ENCODE measurements at places on chromosomes 5 and 9.

- no peak for DNase-seq
Observed at GRCh38 chr5:77425998-77426659, 66.0 kb downstream of the WDR41 start.

DNA sequence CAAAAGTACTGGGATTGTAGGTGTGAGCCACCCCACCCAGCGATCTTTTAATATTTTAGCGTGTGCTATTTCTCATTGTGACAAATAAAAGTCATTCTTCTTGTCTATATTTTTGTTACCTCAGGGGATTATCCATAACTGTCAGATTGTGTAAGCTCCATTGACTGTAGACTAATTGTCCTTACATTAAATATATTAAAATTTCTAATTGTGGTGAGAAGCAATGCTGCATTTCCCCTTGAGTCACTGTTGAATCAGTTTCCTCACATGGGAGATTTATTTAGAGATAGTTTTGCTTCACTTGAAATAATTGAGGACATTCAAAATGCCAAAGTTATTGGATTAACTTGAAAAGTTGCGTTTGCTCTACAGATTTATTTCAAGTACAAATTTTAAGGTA, 782.4 kb upstream of the WWC1 start:
- no peak for DNase-seq

GRCh38 chr9:6048039-6048438, 32.6 kb upstream of the RANBP6 start:
- no peak for DNase-seq

- DNase-seq, result no peak
Observed at GRCh38 chr5:135329066-135329912, 69.7 kb downstream of the MACROH2A1 start.

GRCh38 chr9:6781476-6781875, 23.7 kb downstream of the KDM4C start:
- no peak for DNase-seq

DNA sequence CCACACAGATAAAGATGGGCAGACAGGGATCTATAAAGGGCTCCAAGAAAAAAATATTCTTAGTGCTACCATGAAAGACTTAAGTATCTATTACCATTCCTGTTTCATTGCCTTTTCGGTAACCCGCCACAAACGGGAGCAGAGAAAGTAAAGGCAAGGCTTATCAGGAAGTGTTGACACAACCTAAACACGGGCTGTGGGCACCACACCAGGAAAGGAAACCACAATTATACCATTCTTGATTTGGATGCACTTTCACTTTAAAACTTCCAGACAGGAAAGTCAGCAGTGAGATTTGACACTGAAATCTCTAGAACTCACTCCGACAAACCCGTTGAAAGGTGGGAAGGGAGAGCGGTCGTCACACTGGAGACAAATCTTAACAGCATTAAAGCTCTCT, 6.5 kb downstream of the TLE1 start:
- DNase-seq, result no peak

GRCh38 chr5:179869101-179869500, 10.5 kb upstream of the MRNIP start:
- no peak for DNase-seq

DNA sequence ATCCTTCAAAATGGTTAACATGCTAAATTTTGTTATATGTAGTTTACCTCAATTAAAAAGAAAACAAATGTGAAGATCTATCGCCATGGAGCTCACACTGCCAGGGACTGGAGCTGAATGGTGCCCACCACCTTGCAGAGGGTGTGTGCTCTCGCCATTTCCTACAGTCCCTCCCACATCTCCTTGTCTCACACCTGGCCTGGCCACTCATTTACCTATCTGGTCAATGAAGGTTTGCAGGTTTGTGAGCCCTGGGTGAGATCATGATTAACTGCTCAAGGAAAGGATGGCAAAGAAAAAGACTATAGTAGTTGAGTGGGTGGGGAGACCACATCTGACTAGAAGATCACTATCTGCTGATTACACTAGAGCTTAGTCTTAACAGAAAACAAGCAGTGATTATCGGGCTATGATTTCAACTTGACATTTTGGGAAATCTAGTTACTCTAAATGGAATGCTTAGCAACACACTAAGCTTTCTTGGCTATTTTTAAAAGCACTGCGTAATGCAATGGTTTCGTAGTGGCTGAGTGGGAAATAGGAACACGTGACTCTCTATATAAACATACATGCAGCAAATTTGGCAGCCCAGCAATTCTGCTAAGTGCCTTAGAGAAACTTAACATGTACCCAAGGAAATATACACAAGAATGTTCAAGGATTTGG, 27.3 kb downstream of the PUM3 start:
- DNase-seq, result no peak

GRCh38 chr9:6564868-6565267, 80.7 kb downstream of the GLDC start:
- no peak for DNase-seq

DNA sequence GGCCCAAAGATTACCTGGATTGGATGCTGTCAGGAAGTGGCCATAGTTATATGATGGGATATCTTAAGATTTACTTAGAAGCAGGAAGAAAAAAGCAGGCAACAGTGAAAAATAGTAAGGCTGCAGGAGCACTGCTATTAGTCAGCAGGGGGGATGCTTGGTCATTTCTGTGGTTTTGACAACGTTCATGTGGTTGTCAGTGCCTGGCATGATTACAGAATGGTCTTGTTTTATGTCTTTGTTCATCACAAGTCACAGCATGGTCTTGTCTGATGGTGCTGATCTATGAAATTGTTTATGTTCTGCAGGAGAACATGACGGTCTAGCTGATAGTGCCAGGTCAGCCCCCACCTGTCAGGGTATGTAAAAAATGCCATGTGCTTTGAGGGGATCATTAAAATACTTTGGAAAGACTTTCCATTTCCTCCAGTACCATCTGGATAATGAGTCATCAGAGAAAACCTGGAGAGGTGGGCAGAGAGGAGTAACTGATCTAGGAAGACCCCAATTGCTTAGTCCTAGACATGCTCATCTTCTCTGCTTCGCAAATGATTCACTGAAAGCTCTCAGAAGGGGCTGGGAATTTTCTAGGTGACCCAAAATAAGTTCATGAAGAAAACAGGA, 48.5 kb downstream of the PLGRKT start:
- DNase-seq, result no peak

GRCh38 chr5:178058321-178059012, 54.9 kb upstream of the N4BP3 start:
- no peak for DNase-seq

DNA sequence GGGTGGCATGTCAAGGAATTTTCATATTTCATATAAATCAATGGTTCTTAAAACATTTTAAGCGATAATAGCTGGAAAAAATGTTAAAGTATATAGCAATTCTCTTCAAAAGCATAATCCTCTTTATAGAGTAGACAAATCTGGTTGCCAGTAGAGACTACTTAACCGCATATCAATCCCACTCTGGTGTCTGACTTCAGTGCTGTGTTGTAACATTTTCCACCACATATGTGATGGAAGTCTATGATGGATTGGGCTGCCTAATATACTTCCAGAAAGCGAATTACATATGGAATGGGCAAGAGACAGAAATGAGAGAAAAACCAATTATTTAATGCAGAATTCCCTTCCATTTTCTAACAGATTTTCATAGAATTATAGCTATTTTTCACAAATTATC, 54.3 kb downstream of the FBN2 start:
- DNase-seq, result no peak

Measured in neuronal stem cell (in vitro differentiated cells).